ENCODE measurements at places on chromosomes 3 and 15.

- DNase-seq = no peak
Observed at GRCh38 chr3:109033000-109033660, 79.5 kb upstream of the GUCA1C start.

- DNase-seq = no peak
Observed at GRCh38 chr3:69122403-69122802, at the start of gene LMOD3. TSS of gene LMOD3 (minus strand) at chr3:69122595. CDS start at chr3:69122386, 209 bp downstream.

DNA sequence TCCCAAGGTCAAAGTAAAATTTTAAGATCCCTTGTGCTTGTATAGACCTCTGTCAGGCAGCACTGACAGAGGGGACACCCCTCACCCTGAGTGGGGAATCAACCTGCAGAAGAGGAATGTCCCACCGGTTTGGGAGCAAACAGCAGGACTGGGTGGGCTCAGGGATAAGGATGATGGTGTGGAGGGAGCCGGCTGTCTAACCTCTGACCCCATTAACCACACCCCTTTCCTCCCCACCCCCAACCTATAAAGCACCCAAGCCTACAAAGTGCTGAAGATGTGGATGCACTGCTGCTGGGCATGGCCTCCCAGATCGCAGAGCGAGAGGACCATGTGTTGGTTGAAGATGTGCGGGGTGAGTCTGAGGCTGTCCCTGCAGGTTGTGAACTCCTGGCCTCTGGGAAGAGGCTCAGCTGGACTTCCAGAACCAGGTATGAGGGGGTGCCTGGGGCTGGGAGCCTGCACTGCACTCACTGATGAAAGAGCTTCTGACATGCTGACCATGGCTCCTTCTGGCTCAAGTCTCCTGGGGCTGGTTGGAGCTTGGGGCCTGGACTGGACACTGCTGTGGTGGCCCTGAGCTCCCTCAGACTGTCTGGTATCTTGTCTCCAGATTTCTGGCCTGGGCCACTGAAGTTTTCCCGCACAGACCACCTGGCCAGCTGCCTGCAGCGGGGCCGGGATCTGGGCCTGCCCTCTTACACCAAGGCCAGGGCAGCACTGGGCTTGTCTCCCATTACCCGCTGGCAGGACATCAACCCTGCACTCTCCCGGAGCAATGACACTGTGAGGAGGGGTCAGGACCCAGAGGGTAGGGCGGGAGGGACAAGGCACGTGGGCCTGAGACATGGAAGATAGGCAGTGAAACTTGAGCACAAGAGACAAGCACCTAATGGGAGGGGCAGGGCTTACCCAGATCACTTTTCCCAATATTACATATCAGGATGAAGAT lies 9.3 kb downstream of the DUOX1 start:
- DNase-seq = no peak

- no peak for DNase-seq
Observed at GRCh38 chr15:63236272-63236671, 41.1 kb upstream of the APH1B start.

DNA sequence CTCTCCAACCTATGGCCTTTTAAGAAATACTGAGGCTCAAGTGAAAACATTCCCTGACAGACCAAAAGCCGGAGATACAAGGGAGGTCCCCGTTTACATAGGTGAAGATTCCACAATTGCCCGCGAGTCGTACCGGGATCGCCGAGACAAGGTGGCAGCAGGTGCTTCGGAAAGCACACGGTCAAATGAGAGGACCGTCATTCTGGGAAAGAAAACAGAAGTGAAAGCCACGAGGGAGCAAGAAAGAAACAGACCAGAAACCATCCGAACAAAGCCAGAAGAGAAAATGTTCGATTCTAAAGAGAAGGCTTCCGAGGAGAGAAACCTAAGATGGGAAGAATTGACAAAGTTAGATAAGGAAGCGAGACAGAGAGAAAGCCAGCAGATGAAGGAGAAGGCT lies 24.8 kb downstream of the SYNM start:
- no peak for DNase-seq

GRCh38 chr3:14266361-14266760 lies 87.7 kb downstream of the LSM3 start:
- no peak for DNase-seq

DNA sequence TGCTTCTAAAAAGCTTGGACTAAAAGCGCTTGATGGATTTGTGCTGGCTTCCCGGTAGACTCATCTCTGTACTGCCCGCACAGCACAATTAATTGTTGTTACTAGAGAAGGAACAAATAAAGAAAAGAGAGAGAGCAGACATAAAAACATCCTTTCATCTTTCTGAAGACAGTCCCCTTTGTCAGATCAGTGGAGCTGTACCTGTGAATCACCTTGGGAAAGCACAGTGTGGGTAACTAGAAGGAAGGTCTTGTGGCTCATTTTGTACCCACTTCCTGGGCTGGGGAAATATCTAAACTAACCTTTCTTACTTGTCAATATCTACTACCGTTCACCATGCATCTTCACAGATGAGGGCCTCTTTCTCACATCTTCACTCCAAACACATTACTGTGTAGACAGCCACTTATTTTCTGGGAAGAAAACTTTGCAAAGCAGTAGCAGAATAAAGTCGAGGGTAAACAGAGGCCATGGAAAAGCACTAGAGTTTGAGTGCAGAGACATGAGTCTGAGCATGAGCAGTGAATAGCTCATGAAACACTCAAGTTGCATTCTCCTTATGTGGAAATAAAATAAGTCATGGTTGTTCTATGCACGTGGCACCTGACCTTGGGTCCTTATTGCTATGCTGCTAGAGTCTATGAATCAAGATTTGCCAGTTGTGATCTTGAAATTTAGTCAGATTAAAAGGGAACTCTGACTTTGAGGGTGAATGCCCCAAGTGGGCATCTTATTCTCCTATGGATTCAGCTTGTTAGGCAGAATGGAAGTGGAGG lies 169.3 kb downstream of the LPP start:
- DNase-seq = no peak

DNA sequence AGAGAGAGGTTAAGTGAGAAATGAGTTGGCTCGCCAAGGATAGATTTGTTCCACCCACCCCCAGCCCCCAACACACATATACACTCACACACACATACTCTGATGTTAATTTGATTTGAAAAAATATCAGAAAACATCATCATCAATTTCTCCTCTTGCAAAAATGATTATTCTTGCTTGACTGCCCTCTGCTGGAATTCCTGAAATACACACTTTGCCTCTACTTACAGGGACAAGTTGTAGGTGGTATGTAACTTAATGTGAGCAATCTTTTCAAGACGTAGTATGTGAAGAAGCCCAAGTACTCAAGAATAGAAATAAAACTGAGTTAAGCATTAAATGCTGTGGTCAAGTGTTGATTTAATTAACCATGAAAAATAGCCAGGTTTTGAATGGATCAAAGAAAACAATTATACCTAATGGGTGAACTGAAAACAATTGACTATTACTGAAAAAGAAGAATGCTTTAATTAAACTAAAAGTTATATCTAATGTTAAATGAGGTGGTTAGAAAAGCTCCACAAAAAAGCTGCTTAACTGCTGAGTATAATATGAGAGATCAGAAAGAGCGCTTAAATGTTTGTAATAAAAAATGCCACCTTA lies 46.6 kb upstream of the MDFIC2 start:
- DNase-seq = peak; percentile 7

GRCh38 chr3:158717576-158717975 lies 14.7 kb downstream of the RARRES1 start:
- DNase-seq = no peak

DNA sequence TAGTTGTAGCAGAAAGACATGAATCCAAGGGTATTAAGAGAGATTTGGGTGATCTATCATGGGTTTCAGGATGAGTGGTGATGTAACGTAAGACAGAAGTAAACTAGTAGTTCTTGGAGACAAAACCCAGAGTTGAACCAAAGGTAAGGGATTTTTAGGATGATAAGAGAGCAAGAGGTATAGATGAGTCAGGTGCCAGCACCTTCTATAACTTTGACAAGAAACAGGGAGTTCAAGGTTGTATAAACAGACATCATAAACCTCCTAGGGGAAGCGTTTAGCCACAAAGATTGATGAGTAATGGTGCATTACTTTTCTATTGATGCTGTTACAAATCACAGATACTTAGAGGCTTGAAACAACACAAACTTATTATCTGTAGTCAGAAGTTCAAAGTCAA lies 447.3 kb upstream of the ARHGEF26 start:
- no peak for DNase-seq

DNA sequence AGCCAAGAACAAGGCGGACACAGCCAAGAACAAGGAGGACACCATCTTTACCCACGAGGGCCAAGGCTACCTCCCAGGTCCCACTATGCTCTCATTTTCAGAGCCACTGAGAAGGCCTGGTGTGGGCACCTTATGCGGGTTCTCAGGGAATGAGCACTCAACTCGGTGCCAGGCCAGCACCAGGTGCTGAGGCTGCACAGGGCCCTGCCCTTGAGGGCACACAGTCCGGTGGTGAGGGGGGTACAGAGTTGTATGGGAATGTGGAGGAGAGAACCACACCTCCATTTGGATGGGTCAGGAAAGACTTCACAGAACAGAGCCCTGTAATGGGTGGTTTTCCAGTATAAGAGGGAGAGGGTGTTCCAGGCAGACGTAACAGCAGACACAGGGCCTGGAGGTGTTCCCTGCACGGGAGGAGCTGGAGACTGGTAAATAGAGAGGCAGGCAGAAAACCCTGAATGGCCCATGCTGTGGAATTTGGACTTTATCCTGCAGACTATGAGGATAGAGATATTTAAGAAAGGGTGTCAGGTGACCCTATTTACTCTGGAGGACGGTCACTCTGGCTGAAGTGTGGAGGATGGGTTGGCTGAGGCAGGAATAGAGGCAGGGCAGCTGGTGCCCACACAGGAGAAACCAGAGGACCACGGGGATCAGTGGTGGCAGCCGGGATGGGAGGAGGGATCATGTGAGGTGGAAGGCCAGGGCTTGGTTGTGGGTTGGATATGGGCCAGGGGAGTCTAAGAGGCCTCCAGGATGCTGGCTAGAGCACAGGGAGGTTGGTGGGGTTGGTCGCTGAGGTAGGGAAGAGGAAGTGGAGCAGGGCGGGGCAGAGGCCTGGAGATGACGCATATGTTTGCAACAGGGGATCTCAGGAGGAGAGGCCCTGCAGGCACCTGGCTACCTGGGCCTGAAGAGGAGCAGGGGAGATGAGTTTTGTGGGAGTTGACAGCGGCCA lies 34.6 kb downstream of the CRABP1 start:
- no peak for DNase-seq

DNA sequence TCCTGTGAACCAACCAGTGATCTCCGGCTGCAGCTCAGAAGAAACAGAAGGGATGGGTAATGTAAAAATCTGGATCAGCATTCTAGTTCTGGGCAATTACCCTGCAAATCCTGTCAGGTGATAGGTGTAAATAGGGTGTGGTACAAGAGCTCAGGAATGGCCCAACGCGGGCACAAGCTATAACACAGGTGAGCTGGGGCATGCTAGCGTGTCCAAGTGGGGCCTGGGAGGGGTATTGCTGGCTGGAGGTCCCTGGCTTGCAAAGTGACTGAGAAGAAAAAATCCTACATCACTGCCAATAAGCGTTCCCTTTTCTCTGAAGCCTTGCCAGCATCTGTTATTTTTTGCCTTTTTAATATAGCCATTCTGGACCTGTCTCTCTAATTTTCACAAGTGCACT lies 9.7 kb upstream of the CHST2 start:
- DNase-seq = no peak

DNA sequence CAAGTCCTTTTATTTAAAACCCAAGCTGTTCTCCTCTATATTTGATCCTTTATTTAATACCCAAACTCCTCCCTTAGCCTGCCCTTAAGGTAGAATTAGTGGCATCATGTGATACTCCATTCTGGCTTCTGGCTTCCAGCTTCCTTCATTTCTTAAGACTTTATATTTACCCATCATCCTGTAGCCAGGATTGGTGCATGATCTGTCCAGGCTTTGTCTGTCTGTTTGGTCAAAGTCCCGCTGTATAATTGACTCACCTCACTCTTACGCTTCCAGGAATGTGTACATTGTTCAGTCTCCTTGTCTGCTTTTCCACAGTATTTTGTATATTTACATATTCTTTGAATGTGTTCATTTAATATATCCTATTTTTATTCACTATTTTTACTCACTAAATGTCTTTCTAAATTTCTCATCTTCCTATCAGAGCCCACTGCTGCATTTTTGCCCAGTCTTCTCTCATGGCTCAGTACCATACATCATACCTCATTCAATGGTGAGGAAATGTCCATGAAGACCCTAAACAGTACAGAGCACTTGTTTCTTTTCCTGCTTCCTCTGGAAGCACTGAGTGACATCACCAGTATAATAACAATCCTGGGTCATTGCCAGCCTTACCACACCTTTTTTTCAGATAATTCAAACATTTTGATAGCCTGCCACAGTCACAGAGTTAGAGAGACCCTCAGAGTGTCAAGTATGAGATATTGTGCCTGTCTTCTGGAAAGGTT lies 31.5 kb downstream of the TMEM108 start:
- no peak for DNase-seq

DNA sequence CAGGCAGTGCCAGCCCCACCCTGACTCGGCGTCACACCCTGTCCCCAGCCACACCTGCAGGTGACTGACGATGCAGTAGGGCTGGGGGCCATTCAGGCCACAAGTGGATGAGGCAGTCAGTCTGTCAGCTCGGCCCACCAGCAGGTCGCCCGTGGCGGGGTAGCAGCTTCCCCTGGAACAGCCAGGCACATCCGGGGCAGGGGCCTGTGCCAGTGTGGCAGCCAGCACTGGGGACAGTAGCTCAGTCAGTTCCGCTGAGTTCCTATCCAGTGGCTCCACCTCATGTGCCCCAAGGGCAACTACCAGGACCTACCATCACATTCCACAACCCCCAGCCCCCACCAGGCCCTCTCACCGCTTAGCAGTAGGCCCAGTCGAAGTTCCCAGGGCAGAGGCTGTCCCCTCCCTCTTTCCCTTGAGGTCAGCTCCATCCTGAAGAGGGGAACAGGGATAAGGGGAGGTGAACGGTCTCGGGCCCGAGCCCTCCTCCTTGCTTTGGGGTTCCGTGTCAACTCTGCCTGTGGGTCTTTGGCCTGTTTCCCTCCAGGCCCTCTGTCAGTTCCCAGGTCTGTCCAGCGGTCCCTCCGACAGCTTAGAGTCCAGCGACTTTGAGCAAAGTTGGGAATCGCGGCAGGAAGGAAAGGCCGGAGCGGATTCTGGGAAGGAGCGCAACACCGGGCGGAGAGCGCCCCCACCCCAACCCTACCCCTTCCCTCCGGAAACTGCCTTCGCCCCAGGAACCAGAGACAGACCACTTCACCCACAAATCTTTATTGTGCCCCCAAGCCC lies at the start of gene LAMB2:
Gene LAMB2 (minus strand): TSS at position 614 of the 789 bp plus-strand sequence. CDS start 183 bp downstream, at position 431.
- DNase-seq = peak; percentile 68

DNA sequence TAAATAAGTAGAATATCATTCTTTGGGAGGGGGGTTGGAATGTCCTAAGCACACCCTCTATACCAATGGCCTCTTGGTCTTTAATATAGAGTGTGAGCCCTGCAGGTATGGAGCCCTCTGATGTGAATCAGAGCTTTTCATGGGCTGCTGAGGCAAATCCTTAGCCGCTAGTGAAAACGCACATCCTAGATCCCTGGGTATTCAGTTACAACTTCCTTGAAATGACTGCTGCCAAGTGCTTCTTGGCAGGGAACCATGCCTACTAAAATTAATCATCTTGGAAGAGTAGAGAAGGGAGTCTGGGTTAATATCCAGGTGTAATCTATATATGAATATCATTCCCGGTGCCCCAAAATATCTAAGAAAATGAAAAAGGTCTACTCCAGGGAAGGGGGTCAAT lies 109.1 kb downstream of the POLQ start:
- DNase-seq = no peak

GRCh38 chr3:36305929-36306520 lies 74.3 kb upstream of the STAC start:
- no peak for DNase-seq

- DNase-seq = peak; percentile 73
Observed at GRCh38 chr15:101187820-101188636, 63.8 kb downstream of the CHSY1 start.

- DNase-seq = peak; percentile 70
Observed at GRCh38 chr3:70982700-70983140, 600.8 kb downstream of the FOXP1 start.

GRCh38 chr15:89754361-89755154 lies 3.5 kb upstream of the MESP1 start:
- DNase-seq = no peak

All from smooth muscle cell of the brain vasculature (primary cell).